ENCODE measurements at places on chromosomes 5 and 9.

GRCh38 chr9:90032296-90033027 is 427.6 kb downstream of the GADD45G start:
- H3K4me3 ChIP-seq: no peak overlapping the region
- DNase-seq: no peak
- H3K4me1 ChIP-seq: no peaks in the 10 kb centered on the region
- no peaks in the 10 kb centered on the region for H3K36me3 ChIP-seq
- H3K27ac ChIP-seq: no peak overlapping the region

DNA sequence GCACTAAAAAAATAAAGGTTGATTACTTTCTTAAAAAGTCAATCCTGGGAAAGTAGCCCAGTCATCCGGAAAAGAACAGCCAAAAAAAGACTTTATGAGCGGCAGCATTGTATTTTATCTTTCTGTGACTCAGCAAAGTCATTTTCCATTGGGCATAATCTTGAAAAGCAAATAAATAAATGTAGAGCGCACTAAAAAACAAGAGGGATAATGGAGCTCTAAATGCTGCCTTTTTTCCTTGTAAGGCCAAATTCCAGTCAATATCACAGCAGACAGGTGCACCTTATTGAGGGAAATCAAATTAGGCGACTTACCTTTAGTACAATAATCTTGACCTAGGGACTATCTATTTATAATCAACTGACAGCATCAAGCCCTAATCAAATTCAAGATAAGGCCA is 266.8 kb downstream of the MTRR start:
- H3K4me1 ChIP-seq: no peaks in the 10 kb centered on the region
- no peaks in the 10 kb centered on the region for H3K27me3 ChIP-seq
- no peak overlapping the region for H3K27ac ChIP-seq

DNA sequence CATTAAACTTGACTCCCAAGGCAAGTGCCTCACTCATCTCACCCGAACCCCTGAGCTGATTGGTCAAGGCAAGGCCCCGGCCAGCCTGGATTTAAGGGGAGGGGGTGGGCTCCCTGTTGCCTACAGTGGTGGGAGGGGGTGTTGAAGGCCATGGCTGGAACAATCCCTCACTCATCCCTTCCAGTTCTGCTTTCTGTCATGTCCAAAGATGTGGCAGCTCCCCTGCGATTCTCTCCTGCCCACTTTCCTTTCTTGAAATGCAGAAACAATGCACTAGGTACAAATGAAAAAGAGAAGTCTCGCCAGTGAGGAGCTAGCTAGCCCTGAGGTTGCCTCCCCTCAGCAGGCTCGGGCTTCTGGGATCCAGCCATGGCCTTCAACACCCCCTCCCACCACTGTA is 240.9 kb downstream of the SYK start:
- H3K4me3 ChIP-seq: no peak overlapping the region

DNA sequence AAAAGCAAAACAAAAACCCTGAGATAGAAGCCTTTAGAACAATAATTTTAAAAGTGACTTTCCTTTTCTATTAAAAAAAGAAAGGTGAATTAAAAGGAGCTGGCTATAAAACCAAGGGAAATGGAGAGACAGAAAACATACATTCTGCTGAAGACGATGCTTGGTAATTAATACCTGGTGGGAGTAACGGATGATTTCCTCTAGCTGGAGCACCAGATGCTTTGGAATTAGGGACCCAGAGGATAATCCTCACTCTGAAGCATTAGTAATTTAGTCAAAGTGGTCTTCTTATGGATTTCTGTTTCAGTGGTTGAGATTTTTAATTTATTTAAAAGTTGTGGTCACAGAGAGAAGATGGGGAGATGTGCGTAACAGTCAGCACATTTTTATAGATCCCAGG is 982.5 kb downstream of the TLE4 start:
- no peak for DNase-seq
- H3K27ac ChIP-seq: no peak overlapping the region
- no peaks in the 10 kb centered on the region for H3K27me3 ChIP-seq
- no peaks in the 10 kb centered on the region for H3K4me1 ChIP-seq
- H3K36me3 ChIP-seq: no peaks in the 10 kb centered on the region

DNA sequence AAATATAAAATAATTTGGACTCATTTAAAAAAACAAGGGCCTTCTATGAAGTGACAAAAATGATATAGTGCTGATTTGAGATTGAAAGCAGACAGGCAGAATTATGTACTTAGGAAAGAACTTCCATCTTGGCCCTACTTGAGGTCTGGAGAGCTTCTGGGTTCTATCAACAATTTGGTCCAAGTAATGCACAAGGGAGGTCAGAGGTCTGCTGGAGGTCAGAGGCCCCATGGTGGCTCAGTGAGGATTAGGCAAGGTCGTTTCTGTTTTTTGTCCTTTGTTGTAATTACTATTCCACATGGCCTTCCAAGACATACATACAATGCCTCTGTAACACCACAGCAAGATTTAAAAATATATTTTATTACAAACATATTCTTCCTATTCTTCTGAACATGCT is 37.2 kb downstream of the NUDT12 start:
- no peak overlapping the region for H3K4me3 ChIP-seq
- peaks cover 2% of the 10 kb centered on the region for H3K27me3 ChIP-seq
- H3K4me1 ChIP-seq: no peaks in the 10 kb centered on the region
- H3K27ac ChIP-seq: no peak overlapping the region
- no peak for DNase-seq

GRCh38 chr5:148974642-148975327 is 88.1 kb downstream of the SH3TC2 start:
- no peak overlapping the region for H3K4me3 ChIP-seq
- H3K27ac ChIP-seq: no peak overlapping the region
- no peaks in the 10 kb centered on the region for H3K4me1 ChIP-seq
- H3K36me3 ChIP-seq: no peaks in the 10 kb centered on the region

DNA sequence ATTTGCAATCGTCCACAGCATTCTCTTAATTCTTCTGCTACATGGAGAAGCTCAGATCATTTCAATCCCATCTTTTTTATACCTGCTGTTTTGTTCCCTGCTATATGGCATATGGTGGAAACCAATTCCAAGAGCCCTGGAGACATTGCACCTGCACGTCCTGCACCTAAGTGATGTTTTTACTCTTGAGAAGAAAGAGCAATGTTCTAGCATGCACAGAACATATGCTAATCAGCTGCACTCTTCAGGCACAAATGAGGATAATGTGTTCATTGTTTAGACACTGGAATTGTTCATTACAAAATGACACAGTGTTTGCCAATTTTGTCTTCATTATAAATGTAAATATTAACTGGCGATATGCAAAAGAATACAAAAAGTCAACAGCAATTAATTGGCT is 935.8 kb downstream of the TLE4 start:
- no peaks in the 10 kb centered on the region for H3K36me3 ChIP-seq
- no peak overlapping the region for H3K27ac ChIP-seq
- no peaks in the 10 kb centered on the region for H3K4me1 ChIP-seq
- no peak for DNase-seq

- peaks cover 7% of the 10 kb centered on the region for H3K27me3 ChIP-seq
- no peaks in the 10 kb centered on the region for H3K36me3 ChIP-seq
- no peak for DNase-seq
- no peak overlapping the region for H3K27ac ChIP-seq
These were observed 195.8 kb downstream of the SREK1 start for GRCh38 chr5:66339896-66340295.
